ENCODE measurements at places on chromosomes 5 and 9.
A peak's percentile ranks its signal among the peaks of the same experiment; 100 is the strongest.

GRCh38 chr9:69297300-69297980 lies 27.6 kb upstream of the ENTREP1 start:
- no peak for DNase-seq

DNA sequence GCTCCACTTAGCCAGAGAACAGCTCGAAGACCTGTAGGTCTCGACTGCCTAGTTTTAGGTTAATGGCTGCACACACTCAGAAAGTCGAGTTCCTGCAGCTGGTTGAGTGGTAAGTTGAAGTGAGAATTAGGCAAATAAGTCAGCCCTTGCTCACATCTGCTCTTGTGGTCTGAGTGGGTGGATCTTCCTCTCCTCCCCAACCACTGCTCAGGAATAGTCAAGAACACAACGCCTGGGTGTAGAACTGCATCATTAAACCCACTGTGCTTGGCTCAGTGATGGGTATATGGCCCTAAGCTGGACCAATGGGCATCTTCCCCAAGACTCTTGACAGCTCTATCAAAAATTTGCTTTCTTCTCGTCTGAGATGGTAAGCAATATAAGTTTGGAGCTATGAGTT lies 20.9 kb upstream of the ADAM19 start:
- DNase-seq = no peak

DNA sequence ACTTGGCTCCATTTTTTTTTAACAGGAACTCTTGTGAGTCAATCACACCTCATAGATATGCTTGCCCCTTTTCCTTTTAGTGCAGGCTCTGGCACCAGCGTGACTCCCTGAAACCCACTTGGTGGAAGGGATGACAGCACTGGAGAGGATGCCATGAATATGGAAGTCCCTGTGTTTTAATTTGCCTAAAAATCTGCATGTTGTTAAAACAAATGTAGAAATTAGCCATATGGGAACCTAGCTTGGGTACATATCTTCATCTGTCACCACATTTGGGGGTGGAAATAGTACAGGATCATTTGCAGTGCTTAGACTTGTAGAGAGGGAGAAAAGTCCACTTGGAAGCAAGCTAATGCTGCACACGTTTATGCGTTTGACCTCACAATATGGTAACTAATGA lies 179.0 kb downstream of the EBF1 start:
- no peak for DNase-seq

GRCh38 chr5:17192191-17192590 lies 25.2 kb upstream of the BASP1 start:
- DNase-seq = no peak

- DNase-seq = no peak
These were observed 12.4 kb downstream of the CDC37L1 start for GRCh38 chr9:4691795-4692194.

- DNase-seq = no peak
These were observed 177.9 kb downstream of the GDNF start for GRCh38 chr5:37661951-37662350.

GRCh38 chr9:133506653-133507038 lies 18.1 kb downstream of the MYMK start:
- DNase-seq = no peak

DNA sequence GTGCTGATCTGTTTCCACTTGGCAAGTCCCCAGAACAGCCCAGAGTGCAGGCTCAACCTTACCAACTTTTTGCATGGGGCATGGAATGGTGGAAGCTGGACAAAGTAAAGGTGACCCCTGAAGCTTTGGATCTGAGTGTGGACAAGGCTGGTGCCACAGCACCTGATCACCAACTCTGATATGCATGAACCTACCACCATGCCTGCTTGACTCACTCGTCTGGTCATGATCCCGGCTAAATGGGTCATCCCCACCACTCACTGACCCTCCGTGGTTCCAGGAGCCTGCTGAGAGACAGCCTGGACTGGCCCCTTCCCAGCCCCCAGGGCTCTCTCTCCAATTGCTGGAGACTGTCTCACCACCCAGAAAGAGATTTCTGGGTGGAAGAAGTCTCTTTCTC lies 14.4 kb upstream of the SLC22A4 start:
- no peak for DNase-seq

- DNase-seq = no peak
These were observed 5.4 kb downstream of the MRPL36 start for GRCh38 chr5:1793966-1794900.

- no peak for DNase-seq
These were observed 10.4 kb downstream of the CD74 start for GRCh38 chr5:150402229-150402773.

DNA sequence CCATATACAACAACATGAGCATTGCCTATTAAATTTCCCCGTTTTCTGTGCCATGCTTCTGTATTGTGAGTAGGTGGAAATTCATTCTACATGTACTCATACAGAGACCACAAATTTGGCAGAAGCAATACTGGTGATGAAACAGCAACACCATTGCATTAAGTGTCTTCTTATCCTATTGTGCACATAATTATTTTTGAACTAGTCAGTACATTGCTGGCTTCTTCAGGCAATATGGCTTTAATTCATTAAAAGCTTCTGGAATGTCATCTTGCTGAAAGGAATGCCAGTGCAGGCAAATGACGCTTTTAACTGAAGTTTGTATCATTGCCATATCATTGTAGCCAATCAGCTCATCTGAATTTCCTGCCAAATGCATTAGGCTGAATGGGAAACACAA lies 82.6 kb downstream of the KIAA1958 start:
- DNase-seq = no peak

GRCh38 chr5:132227485-132228240 lies at the start of gene P4HA2:
TSS of gene P4HA2 (minus strand) at chr5:132227853. CDS start at chr5:132218626, 9,227 bp downstream.
- DNase-seq = peak; percentile 36

DNA sequence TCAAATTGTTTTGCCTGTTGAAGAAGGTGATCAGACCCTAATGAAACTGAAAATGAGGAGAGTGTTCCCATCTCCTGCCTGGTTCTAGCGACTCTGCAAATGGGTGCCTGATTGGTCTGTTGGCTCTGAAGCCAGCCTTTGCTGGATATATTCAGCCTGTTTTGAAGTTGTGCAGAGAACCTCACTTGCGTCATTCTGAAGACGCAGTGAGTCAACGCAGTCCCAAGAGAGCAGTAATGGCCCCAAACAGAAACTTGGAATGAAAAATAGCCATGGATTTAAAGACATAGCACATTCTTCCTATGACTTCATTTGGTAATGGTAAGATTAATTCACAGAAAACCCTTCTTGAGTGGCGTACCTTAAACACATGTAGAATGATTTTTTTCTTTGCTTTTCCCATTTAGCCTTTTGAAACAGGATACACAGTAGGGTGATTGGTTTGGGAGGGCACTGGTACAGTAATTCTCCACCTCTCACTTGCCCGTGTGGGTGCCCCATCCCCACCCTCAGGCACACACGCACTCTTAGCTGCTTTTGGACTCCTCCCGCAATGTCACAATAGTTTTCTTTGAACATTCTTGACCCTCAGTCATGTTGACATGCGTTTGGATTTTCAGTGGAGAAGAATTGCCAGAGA lies 54.1 kb upstream of the ABL1 start:
- DNase-seq = peak; percentile 79

GRCh38 chr9:84857211-84857610 lies 187.7 kb downstream of the NTRK2 start:
- DNase-seq = no peak

GRCh38 chr9:136566553-136566895 lies 20.7 kb upstream of the NOTCH1 start:
- DNase-seq = no peak

GRCh38 chr9:29714860-29715259 lies 2141.6 kb upstream of the C9orf72 start:
- DNase-seq = no peak

GRCh38 chr9:12923468-12924009 lies 148.7 kb downstream of the LURAP1L start:
- DNase-seq = no peak

GRCh38 chr9:4225291-4226028 lies 74.4 kb downstream of the GLIS3 start:
- no peak for DNase-seq

GRCh38 chr9:37284636-37285035 lies 137.9 kb upstream of the GRHPR start:
- no peak for DNase-seq

DNA sequence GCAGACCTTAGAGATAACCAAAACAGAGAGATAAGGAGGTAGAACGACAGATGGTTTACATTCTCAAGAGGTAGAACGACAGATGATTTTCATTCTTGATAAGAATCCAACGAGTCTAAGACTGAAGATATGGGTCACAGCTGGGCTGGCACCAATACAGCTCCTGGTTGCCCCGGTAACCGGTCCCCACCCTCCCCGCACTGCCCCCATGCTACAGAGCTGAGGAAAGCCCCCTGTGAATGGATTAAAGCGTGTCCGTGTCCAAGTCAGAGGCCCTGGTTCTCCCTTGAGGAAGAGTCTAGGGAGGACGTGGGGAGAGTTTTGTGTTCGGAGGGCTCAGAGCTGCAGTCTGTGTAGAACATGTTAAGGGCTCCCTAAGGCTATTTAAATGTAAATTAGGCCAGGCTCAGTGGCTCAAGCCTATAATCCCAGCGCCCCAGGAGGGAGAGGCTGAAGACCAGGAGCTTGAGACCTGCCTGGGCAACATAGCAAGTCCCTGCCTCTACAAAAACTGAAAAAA lies 8.1 kb downstream of the IDNK start:
- DNase-seq = no peak
